Effector CD8-positive, alpha-beta T cell (primary cell): ENCODE measurements at places on chromosomes 7 and 10.

DNA sequence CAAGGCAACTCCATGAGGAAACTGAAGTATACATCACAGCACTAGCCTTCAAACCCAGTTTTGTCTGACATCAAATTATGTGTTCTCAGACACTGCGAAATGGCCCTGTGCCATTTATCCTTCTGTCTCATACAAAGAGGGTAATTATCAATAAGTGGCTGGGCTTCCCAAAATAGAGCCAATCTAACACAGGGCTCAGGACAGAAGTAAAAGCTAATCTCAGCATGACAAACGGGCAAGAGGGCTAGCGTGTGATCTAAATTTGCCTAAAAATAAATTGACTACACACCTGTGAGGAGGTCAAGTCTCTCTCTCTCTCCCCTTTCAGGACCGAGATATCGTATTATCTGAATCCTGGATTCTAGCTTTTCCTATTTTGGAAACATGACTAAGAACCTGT, 67.2 kb downstream of the DGKB start:
- no peak for DNase-seq

DNA sequence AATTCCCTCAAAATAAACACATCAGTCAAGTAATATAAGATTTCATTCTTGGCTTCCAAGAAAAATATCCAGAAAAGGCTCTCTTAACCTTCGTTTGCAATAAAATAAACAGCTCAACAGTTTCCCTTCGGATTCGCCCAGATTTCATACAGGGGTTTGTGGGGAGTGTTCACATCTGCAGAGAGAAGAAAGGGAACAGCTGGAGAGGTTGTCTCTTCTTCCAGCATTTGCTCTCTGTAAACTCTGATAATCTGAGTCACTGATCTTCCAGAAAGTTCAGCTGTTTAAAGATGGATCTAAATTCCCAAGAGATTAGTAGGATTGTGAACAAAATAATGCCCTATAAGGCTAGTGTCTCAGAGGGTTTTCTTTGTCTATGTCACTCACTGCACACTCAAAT, 277.9 kb downstream of the HPSE2 start:
- no peak for DNase-seq

- no peak for DNase-seq
Measured at GRCh38 chr10:108862676-108863350, 1060.5 kb downstream of the XPNPEP1 start.

GRCh38 chr10:8037199-8037801, 17.2 kb upstream of the GATA3 start:
- DNase-seq: no peak

- DNase-seq: no peak
Measured at GRCh38 chr7:33418251-33418701, 288.9 kb downstream of the BBS9 start.
